ENCODE measurements at places on chromosomes 2 and 18. TPM values are rescaled to one million over a fixed set of nuclear protein-coding genes. Genes with fewer than 3 reads are reported as not detected.

TCF23 gene
- total RNA-seq, result not detected

DNA sequence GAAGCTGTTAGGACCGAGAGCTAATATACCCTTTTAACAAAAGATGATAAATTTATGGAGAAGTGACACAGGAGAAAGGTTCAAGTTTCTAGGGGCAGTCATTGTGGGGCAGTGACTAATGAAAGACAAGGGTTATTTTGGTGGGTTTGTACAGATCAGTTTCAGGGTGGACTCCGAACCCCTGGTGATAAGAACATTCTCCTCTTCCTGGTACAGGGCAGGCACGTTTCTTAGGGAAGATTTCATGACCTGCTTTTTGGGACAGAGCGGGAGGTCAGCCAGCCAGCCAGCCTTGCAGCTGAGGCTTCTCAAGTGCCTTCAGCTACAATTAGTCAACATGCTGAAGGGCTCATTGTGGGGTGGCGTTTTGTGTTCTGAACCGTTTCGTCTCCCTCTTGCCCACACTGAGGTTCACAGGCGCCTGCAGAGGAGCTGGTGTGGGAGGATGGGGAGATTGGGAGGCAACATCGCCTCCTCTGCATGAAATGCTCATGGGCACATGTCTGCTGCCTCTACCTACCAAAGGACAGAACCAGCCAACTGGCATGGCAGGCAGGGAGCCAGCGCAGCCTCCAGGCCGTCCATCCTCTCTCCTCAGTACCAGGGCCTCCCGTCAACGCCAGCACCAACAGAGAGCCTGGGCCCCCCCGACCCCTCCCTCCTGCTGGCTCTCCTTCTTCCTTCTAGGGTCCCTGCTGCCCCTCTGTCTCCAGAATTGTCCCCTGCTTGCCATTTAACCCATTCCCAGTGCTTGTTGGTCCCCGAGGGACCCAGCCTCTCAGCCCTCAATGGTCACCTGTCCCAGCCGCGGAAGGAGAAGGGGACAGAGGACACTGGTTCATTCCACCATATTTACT lies 9.6 kb downstream of the CHMP1B start:
- DNase-seq, result no peak

DNA sequence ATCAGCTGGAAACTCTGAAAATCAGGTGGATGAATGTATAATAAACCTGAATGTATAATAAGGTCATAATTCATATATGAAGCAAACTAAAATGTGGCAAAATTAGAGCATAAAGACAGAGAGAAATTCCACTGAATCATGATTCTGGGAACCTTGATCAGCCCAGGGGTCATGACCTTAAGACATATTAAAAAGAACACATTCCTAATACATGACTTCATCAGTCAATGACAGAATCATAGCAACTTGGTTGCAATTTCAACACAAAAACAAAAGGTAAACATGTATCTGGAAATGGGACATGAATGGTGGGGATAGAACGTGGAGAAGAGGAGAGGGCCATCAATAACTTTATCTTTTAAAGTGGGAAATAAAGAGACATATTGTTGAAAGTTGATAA lies 17.6 kb downstream of the AFF3 start:
- DNase-seq, result no peak

DNA sequence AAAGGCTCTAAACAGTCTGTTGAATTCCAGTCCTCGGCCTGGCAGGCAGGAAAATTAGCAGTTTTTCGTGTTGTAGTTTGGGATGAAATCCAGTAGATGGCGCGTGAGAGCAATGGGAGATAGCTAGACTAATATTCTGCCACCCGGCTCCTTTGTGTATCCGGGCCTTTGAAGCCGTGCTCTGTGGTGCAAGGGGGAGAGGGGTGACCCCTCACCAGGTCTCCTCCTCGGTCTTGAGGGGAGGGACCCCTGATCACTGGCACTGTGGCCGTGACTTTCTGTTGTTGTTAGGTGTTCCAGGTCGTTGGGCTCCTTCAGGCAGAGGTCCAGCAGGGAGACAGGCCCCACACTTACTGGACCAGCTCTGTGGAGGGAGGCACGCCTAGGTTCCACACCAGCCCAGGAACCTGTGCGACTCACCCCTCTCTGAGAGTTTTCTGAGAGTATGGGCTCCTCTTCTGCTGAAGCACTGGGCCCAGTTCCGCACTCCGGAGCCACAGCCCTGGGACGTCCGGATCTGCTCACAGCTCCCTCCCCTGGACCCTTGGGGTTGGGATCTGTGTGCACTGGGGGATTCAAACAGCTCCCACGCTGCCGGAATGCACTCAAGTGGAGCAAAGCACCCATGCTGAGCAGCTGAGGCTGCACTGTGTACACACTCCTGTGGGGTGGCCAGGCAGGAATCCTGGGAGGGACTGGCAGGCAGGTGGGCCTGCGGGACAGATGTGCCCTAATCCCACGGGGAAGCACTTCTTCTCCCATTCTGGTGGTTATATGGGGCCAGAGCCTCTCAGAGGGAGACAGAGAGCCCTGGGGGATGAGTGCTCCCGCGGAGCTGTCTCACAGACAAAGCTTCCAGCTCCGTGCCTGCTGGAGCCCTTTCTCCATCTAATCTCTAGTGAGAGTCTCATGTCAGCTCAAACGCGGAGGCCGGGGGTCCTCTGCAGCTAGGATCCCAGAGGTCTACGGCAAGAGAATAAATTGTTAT lies 8.8 kb downstream of the GKN2 start:
- peak; percentile 67 for DNase-seq

DNA sequence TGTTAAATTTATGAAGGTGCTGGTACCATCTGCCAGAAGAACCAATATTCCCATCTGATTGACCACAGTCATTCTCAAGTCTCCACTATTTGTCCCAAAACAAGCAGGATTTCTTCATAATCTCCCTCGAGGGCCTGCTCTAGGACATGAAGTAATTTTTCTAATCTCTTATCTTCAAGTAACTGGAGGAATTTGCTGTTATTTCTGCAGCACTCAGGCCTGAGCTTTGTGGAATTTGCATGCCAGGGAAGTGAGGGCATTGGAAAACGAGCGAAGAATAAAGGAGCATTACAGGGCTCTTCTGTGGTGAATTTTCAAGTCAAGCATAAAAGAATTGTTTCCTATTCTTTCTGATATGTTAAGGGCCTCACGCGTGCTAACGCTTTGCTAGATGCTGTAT lies 161.2 kb upstream of the EPAS1 start:
- DNase-seq, result no peak

- DNase-seq, result peak; percentile 99
Observed at GRCh38 chr2:223613017-223613950, 11.1 kb upstream of the SCG2 start.

ERBB4 gene
- total RNA-seq, result not detected

C2orf78 gene
- total RNA-seq, result not detected

DNA sequence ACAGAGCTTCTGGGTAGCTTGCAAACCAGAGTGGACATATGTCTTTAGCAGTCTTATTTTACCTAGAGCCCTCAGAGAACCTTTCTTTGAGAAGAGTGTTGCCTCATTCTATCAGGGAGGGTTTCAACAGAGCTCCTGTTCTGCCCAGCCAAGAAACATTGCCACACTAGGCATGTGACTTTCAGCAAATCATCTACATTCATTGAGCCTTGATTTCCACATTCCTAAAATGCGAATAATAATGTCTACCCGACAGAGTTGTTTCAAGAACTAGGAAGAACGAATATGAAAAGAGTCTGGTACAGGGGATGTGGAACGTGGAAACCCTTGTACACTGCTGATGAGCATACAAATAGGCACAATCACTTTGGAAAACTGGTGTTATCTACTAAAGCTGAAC lies 7.8 kb upstream of the PRKAG3 start:
- no peak for DNase-seq

DNA sequence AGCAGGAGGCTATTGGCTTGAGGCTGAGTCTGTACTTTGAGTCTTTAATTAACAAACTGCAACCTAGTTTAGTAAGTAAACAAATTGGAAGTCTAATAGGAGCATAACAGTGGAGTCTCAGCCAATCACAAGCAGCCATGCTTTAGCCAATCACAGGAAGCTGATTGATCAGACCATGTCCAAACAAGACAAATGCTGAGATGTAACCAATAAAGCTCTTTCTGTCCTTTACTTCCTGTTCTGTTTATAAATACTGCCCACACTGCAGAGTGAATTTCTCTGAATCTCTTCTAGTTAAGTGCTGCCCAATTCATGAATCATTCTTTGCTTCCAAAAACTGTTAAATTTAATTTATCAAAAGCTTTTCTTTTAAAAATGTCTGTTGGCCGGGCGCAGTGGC lies 146.6 kb upstream of the DLX2 start:
- peak; percentile 64 for DNase-seq

- DNase-seq, result no peak
Observed at GRCh38 chr2:9330612-9331270, 92.6 kb downstream of the ITGB1BP1 start.

GRCh38 chr18:3447068-3447894 lies 2.7 kb upstream of the TGIF1 start:
- no peak for DNase-seq

HTRA2 gene
- total RNA-seq, result 70.3 TPM

DNA sequence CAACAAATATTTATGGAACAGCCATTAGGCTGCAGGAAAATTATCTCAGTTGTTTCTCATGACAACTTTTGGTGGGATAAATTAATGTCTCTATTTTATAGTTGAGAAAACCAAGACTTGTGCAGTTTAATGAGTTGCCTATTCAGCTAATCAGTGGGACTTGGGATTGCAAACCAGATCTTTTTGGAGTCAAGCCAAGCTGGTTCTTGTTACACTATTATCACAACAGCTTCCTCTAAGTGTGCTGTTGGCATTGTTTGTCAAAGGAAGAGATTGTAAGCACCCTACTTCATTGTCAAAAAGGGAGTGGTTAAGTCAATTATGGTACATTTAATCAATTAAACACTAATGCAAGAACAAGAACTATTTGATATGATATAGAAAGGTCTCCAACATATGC lies 119.2 kb downstream of the PAX3 start:
- no peak for DNase-seq

- no peak for DNase-seq
Observed at GRCh38 chr18:78792094-78792493, 187.5 kb upstream of the SALL3 start.

GRCh38 chr2:201237486-201238123 lies 22.7 kb upstream of the CASP8 start:
- DNase-seq, result no peak

FHL2 gene
- total RNA-seq, result 149 TPM

DNA sequence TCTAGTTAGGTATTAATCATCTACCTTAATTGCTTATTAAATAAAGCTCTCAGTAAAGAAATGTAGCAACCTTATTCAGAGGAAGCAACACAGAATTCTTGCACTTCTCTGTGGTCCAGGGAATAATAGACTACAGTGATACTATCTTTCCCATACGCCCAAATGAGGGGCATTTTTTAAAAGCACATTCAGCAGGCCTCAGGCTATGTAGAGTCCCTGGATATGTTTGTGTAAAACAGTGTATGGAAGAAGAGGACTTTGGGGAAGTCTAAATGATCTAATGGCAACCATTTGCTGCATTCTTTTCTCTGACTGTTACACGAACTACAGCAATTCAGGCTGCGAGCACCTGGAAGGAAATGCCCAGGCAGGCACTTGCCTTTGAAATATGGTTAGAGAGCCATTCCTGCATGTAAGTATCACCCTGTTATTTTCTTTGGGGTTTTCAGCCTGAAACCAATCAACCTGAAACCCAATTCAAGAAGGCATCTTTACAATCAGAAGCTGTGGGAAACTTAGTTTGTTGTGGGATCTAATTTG lies 1814.7 kb upstream of the CELF4 start:
- DNase-seq, result no peak

DCTN1 gene
- 88.8 TPM for total RNA-seq

DNA sequence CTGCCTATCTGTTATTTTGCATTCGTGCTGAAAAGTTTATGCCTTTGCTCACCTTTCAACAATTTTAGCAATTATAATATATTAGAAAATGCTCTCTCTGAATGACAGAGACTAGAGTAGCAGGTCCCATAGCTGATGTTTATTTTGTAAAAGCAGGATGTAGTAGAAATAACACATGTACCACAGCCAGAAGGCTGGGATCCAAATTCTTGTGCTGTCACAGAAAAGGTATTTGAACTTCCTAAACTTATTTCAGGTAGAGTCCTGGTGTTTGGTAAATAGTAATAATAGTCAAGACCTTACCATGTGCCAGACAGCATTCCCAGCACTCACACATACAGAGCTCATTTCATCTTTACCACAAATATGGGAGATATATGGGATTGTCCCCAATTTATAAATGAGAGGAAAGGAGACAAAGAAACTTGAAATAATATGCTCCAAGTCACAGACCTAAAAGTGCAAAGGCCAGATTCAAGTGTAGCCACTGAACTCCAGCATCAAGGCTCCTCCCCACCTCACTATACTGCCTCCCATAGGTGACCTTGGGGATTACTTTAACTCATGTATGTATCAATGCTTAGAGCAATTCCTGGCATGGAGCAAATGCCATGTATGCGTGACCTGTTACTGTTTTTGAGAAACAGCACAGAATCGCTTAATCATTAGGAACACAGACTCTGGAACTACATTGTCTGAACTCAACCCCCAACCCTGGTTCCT lies 284.7 kb upstream of the RAB12 start:
- DNase-seq, result no peak

DNA sequence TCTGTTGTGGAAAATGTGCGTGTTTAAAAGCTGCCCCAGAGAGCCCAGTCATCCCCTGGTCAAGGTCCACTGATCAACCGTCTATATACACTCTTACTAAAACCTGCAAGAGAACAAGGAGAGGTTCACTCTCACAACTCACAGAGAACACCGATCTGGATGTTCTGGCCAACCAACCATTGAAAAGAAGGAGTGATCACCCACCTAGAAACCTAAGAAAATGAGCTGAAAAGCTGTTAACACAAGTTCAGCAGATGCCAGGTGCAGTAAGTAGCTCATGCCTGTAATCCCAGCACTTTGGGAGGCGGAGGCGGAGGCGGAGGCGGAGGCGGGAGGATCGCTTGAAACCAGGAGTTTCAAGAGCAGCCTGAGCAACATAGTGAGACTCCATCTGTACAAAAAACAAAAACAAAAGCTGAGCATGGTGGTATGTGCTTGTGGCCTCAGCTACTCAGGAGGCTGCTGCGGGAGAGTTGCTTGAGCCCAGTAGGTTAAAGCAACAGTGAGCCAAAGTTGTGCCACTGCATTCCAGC lies 14.5 kb downstream of the ATG16L1 start:
- no peak for DNase-seq

GRCh38 chr18:56836173-56836572 lies 185.0 kb downstream of the WDR7 start:
- DNase-seq, result no peak

All from RPMI7951 (cell line).